Putamen (tissue), 1 donor: ENCODE measurements at places on chromosomes 12 and 14.
A peak's percentile ranks its signal among the peaks of the same experiment; 100 is the strongest.

DNA sequence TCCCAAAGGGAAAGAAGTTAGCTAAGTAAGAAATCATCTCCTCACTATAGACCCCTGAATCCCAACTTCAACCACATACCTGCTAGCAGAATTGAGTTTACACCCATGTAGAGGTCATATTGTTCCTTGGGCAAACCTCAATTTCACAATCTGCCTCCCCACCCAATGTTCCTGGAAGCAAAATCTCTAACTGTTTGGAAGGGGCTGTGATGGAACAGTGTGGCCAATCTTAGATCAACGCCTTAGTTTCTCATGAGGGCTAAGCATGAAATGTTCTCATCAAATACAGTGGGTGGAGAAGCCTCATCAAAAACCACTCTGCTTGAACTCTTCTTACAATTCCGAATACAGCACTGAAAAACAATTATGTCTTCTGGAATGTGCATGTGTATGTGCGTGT is 284.0 kb upstream of the NOS1 start:
- DNase-seq, result no peak

DNA sequence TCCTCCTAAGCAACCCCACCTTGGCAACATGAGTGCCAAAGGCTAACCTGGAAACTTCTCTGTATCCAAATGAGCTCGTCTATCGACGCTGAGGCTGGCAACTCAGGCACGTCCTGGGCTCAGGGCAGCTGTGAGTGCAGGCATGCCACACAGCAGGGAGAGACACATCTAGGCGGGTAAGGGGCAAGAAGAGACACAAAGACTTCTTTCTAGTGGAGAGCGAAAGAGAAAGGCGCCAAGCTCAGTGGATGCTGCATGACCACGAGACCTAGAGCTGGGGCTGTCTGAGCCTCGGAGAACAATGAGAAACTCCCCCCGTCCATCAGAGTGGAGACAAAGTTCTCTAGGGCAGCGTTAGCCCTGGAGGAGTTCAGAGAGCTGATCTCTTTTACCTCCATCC is 170.4 kb downstream of the CALM1 start:
- DNase-seq, result peak; percentile 91

DNA sequence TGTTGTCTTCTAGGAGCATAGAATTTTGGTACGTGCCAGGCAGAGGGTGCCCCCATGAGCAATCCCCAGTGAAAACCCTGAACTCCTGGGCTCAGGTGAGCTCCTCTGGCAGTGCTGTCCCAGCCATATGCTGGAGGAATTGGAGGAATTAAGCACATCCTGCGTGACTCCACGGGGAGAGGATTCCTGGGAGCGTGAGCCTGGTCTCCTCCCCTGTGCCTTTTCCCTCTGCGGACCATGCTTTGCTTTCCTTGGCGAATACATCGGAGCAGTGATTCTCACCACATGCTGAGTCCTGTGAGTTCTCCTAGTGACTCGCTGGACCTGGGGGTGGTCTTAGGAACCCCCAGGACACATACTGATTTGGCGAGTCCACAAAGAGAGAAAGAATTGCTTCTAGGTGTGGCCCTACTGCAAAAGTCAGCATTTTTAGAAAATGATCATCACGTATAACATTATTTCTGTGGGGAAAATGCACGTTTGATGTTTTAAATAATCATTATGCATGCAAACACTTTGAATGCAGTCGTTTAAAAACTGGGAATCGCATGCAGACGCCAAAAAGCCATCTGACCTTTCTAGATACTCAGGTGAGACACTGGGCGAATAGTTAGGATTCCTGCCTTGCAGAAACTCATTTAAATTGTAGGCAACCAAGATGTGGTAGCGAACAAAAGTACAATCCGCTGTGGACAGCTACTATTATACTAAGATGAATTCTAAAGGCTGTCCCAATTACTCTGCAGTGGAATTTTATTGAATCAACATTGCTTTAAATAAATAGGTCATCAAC is 370.9 kb downstream of the TMEM132D start:
- DNase-seq, result no peak

DNA sequence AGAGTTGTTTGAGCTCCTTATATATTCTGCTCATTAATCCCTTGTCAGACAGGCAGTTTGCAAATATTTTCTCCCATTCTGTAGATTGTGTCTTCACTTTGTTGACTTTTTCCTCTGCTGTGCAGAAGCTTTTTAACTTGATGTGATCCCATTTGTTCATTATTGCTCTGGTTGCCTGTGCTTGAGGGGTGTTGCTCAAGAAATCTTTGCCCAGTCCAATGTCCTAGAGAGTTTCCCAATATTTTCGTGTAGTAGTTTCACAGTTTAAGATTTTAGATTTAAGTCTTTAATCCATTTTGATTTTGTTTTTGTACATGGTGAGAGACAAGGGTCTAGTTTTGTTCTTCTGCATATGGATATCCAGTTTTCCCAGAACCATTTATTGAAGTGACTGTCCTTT is 19.8 kb downstream of the ABCC9 start:
- DNase-seq, result no peak

- DNase-seq, result no peak
Observed at GRCh38 chr12:6626654-6627283, 9.0 kb downstream of the LPAR5 start.

- DNase-seq, result no peak
Observed at GRCh38 chr14:103836976-103837725, 10.2 kb downstream of the PPP1R13B start.

DNA sequence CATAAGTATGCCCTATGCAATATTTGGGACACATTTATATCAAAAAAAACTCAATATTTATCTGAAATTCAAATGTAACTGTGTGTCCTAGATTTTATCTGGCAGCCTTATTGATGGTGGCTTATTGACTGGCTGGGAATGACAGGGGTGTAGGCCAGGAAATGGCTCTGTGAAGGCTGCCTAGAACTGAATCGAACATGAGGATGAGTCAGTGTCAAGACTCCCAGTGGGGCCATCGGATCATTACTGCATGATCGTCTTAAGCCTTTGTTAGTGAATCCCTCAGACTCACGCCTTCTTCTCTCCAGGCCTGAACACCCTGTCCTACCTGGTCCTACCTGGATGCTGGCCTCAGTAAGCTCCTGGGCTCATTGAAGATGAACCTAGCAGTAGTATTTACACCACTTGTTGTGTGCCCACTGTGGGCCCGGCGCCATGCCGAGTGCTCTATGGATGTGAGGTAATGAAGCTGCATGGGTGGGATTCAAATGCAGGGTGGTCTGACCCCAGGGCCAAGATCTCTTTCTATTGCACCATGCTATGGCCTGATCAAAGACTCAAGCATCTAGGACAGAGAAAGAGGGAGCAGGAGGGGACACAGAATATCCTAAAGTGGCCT is 21.0 kb upstream of the FAIM2 start:
- no peak for DNase-seq

GRCh38 chr12:53093777-53094393 is 3.6 kb upstream of the IGFBP6 start:
- no peak for DNase-seq

DNA sequence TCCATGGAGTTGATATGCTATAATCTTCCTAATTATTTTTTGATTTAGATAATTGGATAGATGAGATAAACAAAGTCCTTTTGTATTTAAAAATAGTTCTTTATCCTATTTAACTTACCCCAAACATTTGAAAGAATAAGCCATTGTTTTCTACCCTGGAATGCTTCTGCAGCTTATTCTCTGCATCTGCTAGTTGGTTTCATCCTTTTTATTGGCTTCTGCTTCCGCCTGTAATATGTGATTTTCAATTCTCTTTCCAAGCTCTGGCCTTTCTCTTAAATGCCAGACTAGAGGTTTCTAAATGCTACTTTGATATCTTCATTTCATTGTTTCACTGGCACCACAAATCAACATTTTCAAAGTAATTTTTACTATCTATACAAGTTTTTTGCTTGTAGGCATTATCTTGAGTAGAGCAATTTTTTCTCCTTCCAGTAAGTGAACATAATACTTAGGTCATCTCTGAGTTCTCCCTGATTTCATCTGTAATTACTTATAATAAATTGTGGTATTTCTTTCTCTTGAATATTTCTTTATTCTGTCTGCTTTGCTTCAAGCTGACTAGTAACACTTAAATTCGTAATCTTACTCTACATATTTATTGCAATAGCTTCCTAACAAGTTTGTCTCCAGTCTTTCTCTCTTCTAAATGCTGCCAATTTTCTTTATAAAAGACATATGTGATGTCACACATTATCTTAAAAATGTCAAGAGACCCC is 958.4 kb downstream of the SLC6A15 start:
- peak; percentile 65 for DNase-seq

- no peak for DNase-seq
Observed at GRCh38 chr12:32702946-32703345, 23.8 kb downstream of the DNM1L start.

DNA sequence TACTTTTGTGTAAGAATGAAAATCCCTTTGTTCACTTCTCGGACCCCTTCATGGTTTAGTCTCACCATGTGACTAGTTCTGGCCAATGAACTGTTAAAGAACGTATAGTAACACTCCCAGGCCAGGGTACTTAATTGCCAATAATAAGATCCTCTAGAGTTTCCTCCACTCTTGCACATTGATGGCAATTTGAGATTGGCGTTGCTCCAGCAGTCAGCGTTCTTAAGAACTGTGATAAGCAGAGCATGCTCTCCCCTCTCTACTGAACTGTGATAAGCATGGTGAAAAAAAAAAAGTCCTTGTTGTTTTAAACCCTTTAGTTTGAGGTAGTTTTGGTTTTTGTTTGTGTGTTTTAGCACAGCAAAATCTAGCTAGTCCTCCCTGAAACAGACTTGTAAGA is 854.5 kb downstream of the SLC6A15 start:
- DNase-seq, result no peak

DNA sequence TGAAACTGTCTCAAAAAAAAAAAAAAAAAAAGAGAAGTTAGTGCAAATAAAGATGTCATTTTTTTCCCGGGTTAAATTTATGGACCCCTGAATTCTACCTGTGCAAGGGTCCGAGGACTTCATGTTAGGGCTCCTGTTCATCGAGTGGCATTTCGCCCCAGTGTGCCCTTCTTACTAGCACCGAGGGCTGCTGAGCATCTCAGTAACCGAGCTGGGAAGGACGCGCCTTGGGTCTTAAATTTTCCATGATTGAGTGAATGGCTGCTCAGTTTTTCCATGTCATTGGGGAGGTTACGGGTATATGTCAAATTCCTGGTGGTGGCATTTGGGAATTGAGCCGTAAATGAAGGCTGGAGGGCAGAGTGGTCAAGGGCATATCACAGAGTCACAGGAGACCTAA is 34.9 kb upstream of the MAP1LC3B2 start:
- no peak for DNase-seq

DNA sequence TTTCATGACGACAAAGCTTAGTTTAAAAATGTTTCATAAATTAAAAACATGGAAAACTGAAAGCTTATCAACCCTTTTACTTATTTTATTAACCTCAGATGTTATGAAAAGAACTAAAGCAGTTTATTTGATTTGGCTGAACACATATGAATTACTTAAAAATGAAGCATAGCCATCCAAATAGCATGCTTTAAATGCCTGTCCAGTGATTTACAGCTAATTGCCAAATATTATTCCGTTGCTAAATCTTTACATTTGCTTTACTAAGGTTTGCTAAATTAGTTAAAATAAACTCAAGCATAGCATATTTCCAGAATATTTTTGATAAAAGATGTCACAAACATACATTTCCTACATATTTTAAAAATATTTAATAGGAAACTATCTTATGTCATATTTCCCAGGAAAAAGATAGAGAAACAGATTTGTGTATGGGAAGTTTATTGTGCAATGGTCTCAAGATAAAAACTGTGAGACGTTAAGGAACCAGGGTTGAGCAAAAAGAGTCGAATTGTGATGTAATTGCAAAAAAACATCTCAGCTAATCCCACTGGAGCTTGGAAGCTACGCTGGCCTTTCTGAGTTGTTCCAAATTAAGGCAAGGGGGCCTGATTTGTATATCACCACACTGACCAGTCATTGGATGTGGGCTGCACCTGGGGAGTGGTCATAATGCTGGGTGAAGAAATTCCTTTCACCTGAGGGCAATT is 25.8 kb downstream of the GPR135 start:
- no peak for DNase-seq

DNA sequence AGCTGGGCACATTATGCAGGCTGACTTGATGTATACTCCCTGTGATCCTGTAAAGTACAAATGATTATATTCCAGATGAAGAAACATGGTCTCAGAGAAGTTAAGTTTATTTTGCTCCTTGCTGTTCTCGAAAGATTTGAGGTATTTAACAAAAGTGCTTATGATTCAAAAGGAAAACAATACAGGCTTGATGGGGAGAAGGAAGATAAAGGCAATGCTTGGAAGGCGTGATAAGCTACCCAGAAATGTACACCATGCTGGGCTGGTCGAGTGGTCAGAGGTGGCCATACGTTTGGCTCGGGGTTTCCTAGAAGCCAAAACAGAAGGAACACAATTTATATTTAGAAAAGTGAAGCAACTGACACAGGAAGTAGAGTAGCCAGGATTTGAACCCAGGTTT is 201.0 kb downstream of the KTN1 start:
- no peak for DNase-seq

DNA sequence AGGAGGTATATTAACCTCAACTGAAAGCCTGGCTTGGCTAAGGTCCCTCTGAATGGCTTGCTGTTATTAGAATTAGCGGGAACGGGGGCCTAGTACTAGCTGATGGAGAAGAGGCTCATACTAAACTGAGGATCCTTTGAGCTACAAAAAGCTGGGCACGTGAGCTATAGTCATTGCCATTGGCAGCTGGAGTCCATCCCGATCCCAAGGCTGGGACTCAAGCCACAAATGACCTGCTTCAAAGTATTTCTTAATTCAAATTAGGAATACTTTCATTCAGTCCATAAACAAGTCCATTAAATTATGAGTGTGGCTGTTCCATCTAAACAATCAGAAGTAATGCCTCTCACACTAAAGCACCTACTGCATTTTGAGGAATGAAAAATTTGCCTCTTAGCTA is 114.5 kb downstream of the DACT1 start:
- DNase-seq, result no peak

DNA sequence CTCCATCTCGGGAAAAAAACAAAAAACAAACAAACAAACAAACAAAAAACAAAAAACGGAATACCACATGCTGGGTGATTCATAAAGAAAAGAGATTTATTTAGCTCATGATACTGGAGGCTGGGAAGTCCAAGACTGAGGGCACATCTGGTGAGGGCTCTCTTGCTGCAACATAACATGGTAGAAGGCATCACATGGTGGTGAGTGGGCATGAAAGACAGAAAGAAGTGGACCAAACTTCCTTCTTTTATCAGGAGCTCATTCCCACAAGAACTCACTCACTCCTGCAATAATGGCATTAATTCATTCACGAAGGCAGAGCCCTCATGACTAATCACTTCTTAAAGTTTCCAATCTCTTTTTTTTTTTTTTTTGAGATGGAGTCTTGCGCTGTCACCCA is 8.0 kb upstream of the LGMN start:
- no peak for DNase-seq

DNA sequence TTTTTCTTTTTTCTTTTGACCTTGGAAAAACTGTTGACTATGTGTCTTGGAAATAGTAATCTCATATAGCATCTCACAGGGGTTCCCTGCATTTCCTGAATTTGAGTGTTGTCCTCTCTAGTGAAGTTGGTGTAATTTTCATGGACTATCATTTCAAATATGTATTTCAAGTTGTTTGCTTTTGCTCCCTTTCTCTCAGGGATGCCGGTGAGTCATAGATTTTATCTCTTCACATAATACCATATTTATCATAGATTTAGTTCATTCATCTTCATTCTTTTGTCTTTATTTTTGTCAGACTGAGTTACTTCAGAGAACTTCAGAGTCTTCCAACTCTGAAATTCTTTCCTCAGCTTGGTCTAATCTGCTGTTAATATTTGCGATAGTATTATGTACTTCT is 1320.6 kb downstream of the LRFN5 start:
- no peak for DNase-seq

GRCh38 chr14:54533100-54533499 is 23.4 kb downstream of the CGRRF1 start:
- DNase-seq, result no peak

- DNase-seq, result peak; percentile 12
Observed at GRCh38 chr12:45268672-45269411, 52.9 kb downstream of the ANO6 start.
